Anterior cingulate cortex (tissue), 58 donors: ENCODE measurements at places on chromosomes 4 and X.

DNA sequence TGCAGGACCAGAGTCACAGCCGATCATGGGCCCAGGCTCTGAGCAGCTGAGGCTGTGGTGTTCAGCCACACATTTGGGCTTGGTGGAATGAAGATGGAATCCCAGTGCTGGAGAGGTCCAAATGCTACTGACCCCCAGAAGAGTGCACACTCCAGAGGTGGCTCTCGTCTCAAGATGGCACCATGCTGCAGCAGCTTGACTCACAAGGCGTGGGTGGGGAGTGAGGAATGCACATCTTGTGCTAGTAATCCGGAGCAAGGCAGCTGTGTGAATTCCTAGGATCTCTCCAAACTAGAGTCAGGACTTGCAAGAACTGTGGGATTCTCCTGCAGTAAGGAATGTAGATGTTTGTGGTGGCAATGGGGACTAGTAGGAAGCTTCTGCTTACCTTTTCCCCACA is 28.7 kb downstream of the RAB28 start:
- DNase-seq: no peak

DNA sequence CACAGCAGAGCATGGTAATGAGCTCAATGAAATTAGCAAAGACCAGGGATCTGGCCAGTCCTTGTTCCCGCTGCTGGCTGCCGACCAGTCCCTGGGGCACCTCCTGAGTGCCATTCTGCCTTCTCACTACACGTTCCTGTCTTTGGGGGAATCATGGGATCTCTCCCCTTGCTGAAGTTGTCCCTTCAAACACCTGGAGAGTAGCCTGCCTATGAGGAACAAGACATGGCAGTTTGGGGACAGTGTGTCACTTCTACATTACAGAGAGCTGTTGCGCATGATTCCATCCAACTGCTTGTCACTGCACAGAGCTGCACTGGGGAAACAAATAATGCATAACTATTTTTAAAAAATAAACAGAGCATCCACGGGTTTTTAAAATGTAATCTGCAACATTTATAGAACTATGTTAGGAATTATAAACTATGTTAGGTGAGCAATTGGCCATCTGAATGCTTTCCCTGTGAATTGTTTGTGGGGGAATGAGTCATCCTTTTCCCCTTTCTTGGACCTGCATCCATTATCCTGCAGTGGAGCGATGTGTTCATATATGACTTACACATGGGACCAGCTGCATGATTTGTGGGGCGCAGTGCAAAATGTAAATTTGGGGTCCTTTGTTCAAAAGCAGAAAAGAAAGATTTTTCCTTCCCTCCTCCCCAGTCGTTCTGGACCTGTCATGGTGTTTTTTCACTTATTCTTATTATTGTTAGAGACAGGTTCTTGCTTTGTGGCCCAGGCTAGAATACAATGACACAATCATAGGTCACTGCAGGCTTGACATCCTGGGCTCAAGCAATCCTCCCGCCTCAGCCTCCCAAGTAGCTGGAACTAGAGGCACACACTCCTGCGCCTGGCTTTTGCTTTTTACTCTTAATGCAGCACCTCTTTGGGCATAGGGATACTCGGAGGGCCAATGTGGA is 115.0 kb upstream of the TBL1X start:
- DNase-seq: no peak

- no peak for DNase-seq
Observed at GRCh38 chr4:55682295-55682694, 46.2 kb upstream of the NMU start.

GRCh38 chr4:161554372-161554990 is 609.3 kb downstream of the FSTL5 start:
- no peak for DNase-seq

DNA sequence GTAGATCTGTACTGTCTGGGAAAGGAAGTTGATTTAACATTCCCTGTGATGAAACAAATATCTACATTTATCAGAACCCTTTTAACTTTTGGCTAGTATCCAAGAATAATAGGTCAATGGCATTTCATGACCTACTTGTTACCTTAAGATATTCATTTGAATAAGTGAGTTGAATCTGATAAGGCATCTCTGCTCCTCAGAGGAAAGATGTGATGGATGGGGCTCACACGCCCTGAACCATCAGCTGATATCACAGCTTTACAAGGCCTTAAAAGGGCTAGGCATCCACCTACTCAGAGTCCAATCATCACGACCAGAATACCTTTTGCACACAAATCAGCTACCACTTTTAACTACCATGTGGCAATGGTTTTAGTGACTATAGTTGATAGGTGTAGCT is 90.2 kb upstream of the PDLIM3 start:
- DNase-seq: no peak

DNA sequence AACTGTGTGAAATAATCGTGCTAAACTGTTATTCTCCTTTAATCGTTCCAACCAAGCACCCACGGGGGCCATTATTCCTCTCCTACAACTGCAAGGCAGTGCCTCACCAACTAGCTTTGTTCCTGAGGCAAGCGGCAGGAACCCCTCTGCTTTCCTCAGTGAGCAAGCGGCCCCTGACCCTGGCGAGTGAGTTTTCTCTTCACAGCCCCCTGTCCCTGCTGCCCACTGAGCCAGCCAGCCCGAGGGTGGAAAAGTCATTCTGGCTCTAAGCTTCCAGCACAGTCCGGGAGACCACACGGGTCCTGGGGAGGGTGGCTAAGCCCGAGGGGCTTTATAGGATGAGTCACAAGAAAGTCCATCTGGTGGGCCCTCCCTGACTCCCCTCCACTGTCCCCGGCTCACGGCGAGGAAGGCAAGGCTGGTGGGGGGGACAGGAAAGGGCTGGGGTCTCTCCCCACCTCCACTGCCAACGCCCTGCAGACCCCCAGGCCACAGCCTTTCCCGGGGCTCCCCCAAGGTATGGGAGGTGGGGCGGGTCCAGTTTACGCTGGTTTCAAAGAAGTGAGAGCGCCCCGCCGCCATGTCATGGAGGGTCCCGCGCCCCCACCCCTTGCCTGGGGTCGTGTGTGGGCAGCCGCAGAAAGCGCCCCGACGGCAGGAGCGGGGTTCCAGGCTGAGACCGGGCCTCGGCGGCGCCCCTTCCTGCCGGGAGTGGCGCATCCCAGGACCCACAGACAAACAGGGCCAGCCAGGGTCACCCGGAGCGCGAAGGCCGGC is 45.0 kb downstream of the CPLX1 start:
- no peak for DNase-seq

- no peak for DNase-seq
Observed at GRCh38 chr4:93710101-93710846, 118.3 kb upstream of the ATOH1 start.
